Bronchial epithelial cell (primary cell): ENCODE measurements at places on chromosomes 2 and 18. TPM values are rescaled to one million over a fixed set of nuclear protein-coding genes. Genes with fewer than 3 reads are reported as not detected.

DNA sequence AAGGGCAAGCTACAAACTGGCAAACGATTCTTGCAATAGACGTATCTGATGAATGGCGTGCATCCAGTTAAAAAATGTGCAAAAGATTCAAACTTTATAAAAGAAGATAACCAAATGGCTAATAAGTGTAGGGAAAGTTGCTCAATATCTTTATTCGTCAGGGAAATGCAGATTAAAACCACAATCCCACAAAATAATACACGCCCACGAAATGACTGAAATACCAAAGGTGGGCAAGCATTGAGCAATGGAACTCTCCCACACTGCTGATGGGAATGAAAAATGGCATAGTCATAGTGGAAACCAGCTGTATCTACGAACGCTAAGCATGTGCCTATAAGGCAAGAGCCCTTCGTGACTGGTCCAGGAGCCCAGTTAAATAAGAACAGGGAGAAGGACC, 168.6 kb upstream of the SIX2 start:
- peak; percentile 98 for DNase-seq

GRCh38 chr2:78644854-78645253, 380.6 kb upstream of the REG3G start:
- peak; percentile 10 for DNase-seq

- no peak for DNase-seq
Observed at GRCh38 chr2:195813421-195813820, 156.4 kb downstream of the SLC39A10 start.

GRCh38 chr2:179048099-179048498, 1.8 kb downstream of the CCDC141 start:
- no peak for DNase-seq

DNA sequence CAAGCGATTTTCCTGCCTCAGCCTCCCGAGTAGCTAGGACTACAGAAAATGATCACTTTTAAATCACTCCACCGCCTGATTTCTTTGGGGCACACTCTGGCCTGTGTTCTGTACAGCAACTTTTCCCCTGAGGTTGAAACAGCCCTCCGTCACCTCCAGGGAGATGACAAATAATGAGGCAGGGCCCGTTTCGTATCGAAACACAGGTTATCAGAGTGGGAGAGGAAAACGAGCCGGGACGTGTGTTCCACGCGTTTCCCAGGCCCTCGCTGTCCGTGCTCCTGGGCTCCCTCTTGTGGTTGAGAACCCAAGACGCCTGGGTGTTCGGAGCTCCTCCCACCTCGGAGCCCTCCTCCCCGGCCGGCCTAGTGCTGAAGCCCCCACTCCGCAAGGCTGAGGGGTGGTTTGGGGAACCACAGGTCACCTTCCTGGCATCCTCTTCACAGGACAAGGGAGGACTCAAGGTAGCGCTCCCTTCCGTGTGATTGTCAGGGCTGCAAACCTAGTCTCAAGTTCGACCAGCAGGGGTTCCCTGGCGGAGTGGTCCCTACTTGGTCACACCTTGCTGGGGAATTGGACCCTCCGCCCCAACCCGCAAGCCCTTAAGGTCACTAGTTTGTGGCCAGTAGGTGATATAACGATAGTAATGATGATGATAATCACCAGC, 12.8 kb downstream of the ATP6V1B1 start:
- peak; percentile 63 for DNase-seq

- DNase-seq: no peak
Observed at GRCh38 chr2:48901416-48901815, 145.9 kb upstream of the LHCGR start.

DNA sequence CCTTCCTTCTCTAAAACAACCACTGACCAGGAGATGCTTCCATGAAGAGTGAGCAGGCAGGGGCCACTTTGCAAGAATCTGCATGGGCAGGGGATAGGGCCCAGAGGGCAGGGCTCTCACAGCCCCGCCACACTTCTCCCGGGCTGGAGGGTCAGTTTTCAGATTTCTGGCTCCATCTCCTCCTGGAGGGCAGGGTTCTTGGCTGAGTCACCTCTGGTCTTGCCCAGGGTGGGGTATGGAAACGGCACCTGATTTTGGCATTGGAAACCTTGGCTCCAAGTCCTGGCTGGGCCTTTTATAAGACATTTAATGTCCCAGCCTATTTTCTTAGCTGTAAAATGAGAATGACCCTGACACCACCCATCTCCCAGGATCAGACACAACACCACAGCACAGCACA, 27.6 kb upstream of the ASPRV1 start:
- DNase-seq: no peak

DNA sequence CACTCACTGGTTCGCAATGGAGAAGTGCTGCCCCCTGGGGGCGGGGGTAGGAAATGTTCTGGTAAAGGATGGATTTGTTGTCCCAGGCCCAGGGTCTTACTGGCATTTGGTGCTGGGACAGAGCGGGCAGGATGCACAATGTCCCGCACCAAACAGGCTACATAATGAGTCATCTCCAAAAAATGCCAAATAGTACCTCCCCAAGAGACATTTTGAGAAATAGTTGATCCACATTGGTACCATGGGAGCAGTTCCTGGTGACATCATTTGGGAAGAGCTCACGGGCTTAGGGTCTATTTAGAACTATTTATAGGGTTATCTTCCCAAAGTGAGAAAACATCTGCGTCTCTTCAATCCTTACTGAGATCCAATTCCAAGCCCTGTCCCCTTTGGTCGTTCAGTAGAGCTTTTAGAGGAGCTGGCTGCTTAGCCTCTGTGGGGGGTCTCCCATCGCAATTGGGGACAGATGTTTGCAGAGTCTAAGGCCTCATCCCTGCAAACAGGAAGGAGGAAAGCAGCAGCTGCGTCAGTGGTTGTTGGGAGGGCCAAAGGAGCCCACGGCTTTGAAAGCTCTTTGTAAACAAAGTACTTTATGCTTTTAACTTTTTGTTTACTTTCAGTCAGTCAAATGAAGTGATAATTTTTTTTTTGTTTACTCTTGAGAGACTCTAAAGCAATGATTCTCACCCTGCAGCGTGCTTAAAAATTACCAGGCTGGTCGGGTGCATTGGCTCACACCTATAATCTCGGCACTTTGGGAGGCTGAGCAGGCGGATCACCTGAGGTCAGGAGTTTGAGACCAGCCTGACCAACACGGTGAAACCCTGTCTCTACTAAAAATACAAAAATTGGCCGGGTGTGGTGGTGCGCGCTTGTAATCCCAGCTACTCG, 49.3 kb downstream of the GREB1 start:
- DNase-seq: no peak

DNA sequence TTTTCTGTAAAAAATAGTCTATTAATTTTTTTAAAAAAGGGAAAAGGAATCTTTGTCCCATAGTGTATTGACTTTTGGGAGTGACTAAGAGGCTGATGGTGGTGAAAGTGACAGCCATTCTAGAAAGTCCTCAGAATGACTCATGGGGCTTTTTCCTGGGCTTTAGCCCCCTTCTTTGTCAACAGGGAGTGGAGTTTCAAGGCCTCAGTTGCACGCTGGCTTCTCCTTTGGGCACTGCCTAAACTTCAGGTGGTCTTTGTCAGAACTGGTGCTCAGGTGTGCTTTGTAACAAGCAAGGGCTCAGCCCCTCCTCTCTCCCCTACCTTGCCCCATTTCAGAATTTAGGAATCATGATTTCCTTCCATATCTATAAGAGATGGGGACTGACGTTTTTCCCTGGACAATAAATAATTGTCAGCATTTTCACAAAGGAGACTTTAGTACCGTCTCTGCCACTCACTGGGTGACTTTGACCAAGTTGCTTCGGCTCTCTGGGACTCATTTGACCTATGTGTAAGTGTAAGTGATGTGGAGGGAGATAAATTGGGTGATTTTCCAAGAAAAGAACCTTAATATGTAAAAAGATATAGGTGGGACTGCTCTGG, 61.2 kb upstream of the IGFBP2 start:
- DNase-seq: peak; percentile 43

DNA sequence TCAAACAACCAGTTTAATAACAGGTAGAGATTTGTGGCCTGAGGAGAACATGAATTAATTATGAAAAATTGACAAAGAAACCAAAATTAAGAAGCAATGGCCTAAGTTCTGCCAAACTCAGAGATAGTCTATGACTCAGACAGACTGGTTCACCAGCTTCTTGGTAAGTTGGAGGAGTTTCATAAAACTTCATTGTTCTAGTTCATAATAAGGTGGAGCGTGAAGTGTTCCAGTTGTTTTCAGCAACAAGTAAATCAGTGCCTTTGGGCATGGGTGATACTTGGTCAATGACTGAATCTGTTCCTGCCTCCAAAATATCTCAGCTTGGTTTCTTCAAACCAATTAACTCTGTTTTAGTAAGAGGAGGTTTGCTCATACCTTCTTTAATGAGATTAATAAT, 40.0 kb downstream of the SLC40A1 start:
- peak; percentile 40 for DNase-seq

DNA sequence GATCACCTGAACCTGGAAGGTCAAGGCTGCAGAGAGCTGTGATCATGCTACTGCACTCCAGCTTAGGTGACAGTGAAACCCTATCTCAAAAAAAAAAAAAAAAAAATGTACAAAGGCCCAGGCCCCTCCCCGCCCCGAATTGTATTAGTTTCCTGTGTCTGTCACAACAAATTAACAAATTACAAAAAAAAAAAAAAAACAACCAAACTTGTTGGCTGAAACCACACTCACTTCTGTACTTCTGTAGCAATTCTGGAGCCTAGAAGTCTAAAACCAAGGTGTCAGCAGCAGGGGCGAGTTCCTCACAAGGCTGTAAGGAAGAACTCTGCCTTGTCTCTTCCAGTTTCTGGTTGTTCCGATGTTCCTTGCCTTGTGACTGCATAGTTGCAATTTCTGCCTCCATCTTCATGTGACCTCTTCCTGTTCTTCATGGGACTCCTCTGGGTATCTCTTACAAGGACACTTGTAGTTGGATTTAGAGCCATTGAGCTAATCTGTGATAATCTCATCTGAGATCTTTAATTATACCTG, 100.8 kb upstream of the ZSWIM2 start:
- no peak for DNase-seq

DNA sequence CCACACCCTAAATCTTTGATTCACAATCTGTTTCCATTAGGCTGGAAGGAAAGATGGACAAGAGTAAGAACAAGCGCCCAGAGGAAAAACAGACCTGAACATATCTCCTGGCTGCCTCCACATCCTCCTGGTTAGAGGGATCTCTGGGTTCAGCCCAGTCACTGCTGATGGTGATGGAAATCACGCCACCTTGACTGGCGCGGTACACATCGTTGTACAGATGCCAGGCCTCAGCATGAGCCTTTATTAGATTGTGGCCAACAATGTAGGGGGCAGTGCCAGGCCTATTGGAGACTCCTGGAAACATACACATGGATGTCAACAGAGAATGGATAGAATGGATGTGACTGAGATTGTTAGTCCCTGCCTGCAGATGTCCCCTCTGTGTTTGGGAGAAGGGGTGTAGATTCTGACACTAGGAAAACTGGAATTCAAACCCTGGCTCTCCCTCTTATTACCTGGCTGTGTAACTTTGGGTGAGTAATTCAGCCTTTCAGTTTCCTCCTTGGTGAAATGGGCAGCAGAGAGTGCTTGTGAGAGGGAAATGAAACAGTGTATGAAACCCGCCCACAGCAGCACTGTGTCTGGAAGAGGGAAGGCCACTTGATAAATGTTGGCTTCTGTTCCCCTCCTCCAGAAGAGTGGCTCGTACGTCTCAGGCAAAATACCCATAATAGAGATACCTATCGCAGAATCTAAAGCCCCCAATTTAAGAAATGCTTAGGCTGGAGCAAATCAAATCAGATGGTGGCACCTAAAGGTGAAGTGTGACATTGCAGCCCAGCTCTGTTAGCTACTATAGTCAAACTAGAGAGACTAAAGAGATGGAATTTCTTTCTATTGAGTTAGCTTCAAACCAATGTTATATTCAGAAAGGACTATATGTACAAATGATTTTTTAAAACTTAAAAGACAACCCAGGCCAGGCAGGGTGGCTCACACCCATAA, 36.2 kb downstream of the LCT start:
- no peak for DNase-seq

- DNase-seq: no peak
Observed at GRCh38 chr2:225009768-225010167, 32.5 kb downstream of the DOCK10 start.

DNA sequence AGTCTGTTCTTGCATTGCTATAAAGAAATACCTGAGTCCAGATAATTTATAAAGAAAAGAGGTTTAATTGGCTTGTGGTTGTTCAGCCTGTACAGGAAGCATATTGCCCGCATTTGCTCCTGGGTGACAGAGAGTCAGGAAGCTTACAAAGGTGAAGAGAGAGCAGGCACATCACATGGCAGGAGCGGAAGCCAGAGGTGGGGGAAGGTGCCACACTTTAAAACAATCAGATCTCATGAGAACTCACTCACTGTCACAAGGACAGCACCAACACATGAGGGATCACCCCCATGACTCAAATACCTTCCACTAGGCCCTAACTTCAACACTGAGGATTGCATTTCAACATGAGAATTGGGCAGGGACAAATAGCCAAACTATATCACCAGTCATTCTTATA, 124.8 kb upstream of the COL5A2 start:
- no peak for DNase-seq

- peak; percentile 60 for DNase-seq
Observed at GRCh38 chr2:60516383-60516811, 37.1 kb downstream of the BCL11A start.

GRCh38 chr2:141455211-141455826, 675.5 kb downstream of the LRP1B start:
- no peak for DNase-seq

DNA sequence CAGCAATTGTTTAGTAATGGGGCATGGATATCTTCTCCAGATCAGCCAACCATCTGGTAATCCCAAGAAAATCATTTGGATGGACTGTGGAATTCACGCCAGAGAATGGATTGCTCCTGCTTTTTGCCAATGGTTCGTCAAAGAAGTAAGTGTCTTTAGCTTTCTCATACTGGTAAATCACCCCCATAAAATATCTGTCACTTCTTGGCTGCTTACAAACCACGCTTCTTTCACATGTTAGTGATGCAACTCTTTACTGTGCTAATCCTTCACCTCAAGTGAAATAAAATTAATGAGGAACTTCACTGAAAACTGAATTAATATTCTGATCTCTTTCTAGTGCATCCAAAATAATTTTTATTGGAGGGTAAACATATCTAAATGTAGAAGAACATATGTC, 18.9 kb downstream of the CPO start:
- DNase-seq: no peak

GRCh38 chr18:21997207-21998143, 171.9 kb upstream of the GATA6 start:
- DNase-seq: peak; percentile 65

DNA sequence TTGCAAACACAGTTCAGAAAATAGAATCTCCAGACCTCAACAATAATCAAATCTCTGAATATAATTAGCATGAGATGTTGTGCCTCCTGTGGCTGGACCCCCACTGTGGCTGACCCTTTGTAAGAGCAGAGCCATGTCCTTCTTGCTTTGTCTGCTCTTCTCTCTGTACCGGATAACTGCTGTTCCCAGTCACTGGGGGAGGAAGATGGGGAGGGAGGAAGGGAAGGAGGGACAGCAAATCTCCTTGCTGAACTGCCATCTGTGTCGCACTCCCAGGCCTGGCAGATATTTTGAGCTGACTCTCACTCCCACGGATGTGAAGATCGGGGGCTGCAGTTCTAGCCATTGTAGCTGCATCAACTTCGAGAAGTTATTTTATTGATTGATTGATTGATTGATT, 319.0 kb upstream of the CXCR4 start:
- DNase-seq: no peak

ERBB4 gene
- total RNA-seq: under 0.01 TPM in 2 replicates

MERTK gene
- total RNA-seq: 3.9 and 5.8 TPM in 2 replicates

CNRIP1 gene
- total RNA-seq: 0.26 TPM in 1 of 2 replicates, not detected in the other

SRD5A2 gene
- under 0.01 TPM in 1 of 2 replicates, not detected in the other for total RNA-seq

CABYR gene
- total RNA-seq: 0.79 and 0.90 TPM in 2 replicates

ALK gene
- total RNA-seq: not detected in 2 replicates

KCNJ3 gene
- not detected in 2 replicates for total RNA-seq
